Stimulated activated naive CD8-positive, alpha-beta T cell treated with anti-CD3 and anti-CD28 coated beads, Interleukin-15, amount 100 ng/mL, for 72 hours (primary cell): ENCODE measurements at places on chromosomes 6 and 20.

DNA sequence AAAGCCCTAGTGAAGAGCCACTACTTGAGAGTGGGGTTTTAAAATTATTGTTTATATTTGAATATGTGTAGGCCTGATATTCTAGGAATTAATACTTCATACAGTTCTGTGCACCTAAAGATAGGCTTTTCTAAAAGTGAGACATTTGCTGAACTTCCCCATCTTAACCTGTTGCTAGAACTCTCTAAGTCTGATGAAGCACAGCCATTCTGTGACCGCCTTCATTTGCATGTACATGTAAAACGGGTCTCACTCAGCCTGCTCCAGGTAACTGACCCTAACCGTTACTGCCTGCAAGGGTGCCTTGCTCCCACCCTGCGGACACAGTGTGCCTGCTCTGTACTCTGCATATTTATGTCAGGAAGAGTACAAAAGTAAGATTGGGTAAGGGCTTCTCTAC is 44.3 kb upstream of the IRF4 start:
- no peak for DNase-seq

DNA sequence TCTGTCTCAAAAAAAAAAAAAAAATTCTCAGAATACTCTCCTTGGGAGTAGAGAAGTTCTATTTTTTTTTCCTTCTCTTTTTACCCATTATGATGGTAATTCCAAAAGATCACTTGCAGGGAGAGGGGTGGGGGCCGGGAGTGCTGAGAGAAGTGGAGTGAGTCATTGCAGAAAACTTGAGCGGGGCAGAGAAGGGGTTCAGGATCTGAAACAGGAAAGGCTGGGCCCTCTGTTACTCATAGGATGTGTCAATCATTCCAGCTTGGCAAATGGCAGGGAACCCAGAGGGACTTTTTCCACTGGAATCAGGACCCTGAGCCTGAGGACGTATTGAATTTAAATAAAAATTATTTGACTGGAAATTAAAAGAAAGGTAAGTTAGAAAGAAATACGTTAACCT is 111.4 kb upstream of the ARMC2 start:
- DNase-seq = no peak

GRCh38 chr6:48928937-48929336 is 534.1 kb downstream of the MMUT start:
- DNase-seq = no peak

GRCh38 chr6:141482796-141483597 is 649.7 kb upstream of the GJE1 start:
- no peak for DNase-seq

DNA sequence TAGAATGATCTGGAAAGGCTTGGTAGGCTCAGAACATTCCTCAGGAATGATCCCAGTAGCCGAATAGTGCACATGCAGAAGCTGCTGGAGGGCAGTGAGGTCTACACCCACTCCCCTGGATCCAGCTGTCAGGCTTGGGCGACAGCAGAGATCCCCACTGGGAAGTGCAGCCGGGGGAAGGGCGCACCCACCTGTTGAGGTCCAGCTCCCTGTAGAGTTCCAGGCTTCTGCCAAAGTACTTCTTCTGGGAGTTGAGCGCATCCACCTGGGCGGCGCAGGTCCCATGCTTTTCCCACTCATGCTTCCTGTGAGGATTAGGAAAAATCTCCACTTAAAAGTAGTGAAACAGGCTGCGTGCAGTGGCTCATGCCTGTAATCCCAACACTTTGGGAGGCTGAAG is 17.6 kb downstream of the RNASET2 start:
- DNase-seq = no peak

- DNase-seq = peak; percentile 42
These were observed 56.8 kb downstream of the KCNS1 start for GRCh38 chr20:45044084-45044573.

DNA sequence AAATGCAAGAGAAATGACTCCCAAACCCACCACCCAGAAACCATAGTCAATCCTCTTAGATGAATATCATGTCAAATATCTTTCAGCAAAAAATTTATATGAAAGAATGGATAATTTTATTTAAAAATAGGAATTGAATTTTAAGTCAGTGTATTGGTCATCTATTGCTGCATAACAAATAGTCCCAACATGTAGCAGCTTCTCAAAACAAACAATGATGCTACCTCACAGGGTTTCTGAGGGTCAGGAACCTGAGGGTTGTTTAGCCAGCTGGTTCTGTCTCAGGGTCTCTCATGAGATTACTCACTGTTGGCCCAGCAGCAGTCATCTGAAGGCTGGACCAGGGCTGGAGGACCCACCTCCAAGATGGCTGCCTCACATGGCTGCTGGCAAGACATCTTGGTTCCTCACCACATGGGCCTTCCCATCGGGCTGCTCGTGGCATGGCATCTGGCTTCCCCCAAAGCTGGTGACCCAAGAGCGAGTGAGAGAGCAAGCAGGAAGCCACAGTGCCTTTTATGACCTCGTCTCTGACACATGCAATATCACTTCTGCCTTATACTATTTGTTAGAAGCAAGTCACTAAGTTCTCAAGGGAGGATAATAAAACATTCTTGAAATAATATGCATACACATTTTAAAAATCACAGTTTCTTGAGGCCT is 36.3 kb downstream of the BANF2 start:
- DNase-seq = no peak

GRCh38 chr6:170045563-170045960 is 245.3 kb downstream of the DLL1 start:
- no peak for DNase-seq

DNA sequence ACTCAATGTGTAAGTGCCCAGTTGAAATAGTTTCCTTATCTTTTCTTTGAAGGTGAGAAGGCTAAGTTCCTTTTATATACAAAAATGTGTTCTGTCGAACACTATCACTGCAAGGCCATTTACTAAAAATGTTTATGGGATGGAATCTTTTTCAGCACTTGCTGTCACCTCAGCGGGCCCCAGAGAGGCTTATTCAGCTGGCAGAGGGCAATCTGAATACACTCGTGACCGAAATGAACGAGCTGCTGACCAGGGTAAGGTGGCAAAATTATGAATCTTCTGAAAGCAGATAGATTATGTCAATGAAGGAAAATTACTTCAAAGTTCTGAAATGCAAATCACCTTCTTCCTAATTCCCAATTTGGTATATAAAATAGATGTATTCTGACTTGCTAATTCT is 340.2 kb downstream of the ARHGAP18 start:
- DNase-seq = no peak

- DNase-seq = no peak
These were observed 12.8 kb upstream of the DUSP22 start for GRCh38 chr6:279341-280029.

- DNase-seq = no peak
These were observed 474 bp downstream of the TSBP1 start for GRCh38 chr6:32371229-32371628.

GRCh38 chr6:169339731-169340309 is 86.2 kb upstream of the THBS2 start:
- DNase-seq = no peak

DNA sequence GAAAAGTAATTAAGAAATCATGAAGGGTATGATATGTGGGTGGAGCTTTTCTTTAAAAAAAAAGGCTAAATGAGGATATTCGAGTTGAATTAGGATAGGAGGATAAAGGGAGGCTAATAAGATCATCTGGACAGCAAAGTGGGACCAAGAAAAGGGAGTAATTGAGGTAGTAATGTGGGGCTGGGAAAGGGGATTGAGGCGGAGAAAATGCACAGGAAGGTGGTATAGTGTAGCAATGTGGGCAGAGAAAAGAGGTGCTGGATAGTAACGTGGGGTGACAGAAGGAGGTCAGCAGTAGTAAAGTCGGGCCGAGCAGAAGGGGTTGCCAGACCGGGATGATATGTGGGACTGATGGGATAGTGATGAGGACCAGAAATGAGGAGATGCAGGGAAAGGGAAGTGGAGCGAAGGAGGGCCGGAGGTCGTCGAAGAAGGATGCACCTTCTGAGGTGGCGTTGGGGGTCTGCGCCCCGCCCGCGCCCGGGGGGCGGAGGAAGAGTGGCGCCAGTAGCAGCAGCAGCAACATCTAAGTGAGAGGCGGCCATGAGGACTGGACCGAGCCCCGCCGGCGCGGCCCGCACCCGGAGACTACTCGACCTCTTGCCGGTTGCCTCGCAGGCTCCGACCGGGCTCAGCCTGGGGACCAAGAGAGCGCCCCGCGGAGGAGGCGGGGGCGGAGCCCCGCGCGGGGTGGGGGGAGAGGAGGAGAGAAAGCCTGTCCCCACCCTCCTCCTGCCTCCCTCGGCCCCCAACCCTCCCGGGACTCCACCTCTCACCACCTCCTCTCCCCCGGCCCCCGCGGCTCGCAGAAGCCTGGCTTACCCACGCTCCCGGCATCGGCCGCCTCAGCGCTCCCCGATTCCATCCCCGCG is 887 bp downstream of the GABBR1 start:
- peak; percentile 39 for DNase-seq

GRCh38 chr6:27066381-27066780 is 181.1 kb upstream of the PRSS16 start:
- DNase-seq = no peak

- no peak for DNase-seq
These were observed 35.4 kb upstream of the PIM1 start for GRCh38 chr6:37134396-37135191.

- no peak for DNase-seq
These were observed 131.9 kb downstream of the SLC24A3 start for GRCh38 chr20:19344341-19344740.

GRCh38 chr6:37127961-37128862 is 41.7 kb upstream of the PIM1 start:
- DNase-seq = no peak

DNA sequence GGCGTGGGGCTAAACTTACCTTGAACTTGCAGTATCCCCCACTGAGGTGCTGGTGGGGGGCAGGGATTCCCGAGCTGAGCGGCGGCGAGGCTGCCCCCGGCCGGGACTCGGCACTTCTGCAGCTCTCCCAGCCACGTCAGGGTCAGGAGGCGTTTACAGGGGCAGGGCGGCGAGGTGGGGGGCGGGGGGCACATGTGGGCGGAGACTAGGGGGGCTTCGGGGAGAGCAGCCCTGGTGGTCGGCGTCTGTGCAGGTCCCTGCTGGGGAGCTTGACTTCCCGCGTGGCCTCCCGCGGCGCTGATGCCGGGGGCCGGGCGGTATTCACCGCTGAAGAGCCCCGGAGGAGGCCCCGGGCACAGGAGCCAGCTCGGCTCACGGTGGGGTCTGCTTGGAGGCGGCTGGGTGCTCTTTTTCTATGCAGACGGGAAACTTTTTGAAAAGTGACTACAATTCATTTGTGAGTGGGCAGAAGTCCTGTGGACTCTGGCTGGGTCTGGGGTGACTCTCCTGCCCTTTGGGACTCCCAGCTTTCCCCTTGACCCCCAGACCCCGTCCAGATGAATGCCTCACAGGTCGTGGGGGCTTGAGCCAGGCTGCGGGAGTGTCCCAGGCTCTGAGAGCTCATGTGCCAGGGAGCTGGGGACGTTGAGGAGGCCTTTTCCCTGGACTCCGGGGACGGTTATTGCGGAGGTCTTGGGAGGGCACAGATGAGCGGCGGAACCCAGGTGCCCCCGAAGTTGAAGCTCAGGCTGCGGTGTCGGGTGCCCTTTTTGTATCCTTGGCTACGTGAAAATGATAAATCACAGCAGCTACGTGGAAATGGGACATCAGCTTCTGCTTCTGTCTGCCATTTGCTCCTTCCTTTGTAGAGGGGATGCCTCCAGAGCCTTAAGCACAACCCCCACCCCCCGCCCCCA is 75.9 kb upstream of the GATA5 start:
- no peak for DNase-seq

DNA sequence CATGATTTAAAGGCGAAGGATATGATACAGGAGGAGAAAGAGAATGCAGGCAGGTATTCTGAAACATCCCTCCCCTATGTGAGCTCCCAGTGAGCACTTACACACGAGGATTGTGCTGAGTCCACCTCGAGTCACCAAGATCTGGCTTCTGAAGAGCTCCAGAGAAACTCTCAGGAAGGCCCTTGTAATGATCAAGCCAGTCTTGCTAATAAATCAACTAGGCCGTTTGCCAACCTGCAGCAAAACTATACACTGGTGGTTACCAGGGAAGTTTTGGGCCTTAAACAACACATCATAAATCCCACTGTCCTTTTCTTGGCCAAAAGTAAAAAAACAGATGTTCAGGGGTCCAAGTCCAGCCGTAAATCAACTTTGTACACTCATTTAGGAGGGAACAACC is 79.2 kb downstream of the STXBP5 start:
- no peak for DNase-seq

GRCh38 chr6:106286746-106287145 is 38.8 kb downstream of the ATG5 start:
- DNase-seq = no peak

- DNase-seq = no peak
These were observed 129.9 kb downstream of the MRPL14 start for GRCh38 chr6:43997345-43997677.

GRCh38 chr6:85008296-85009009 is 244.1 kb upstream of the TBX18 start:
- no peak for DNase-seq

DNA sequence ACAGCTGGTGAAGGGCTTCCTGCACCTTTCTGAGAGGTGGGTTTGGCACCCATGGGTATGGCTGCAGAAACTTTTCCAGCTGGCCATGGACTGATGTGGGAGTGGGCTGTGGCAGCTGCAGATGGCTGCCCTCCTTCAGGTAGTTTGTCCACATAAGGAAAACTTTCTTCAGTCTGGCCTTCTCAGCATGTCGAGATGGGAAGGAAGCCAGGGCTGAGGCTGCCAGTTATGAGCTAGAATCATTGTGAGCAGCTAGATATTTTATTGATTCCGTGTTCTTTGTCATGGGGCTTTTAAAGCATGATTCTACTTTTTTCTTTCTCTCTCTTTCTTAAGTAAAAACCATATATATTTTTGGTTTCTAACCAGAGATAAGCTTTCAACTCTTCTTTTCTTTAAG is 16.6 kb downstream of the NKX2-4 start:
- DNase-seq = no peak

- no peak for DNase-seq
These were observed 91.0 kb downstream of the FYN start for GRCh38 chr6:111782192-111782809.

DNA sequence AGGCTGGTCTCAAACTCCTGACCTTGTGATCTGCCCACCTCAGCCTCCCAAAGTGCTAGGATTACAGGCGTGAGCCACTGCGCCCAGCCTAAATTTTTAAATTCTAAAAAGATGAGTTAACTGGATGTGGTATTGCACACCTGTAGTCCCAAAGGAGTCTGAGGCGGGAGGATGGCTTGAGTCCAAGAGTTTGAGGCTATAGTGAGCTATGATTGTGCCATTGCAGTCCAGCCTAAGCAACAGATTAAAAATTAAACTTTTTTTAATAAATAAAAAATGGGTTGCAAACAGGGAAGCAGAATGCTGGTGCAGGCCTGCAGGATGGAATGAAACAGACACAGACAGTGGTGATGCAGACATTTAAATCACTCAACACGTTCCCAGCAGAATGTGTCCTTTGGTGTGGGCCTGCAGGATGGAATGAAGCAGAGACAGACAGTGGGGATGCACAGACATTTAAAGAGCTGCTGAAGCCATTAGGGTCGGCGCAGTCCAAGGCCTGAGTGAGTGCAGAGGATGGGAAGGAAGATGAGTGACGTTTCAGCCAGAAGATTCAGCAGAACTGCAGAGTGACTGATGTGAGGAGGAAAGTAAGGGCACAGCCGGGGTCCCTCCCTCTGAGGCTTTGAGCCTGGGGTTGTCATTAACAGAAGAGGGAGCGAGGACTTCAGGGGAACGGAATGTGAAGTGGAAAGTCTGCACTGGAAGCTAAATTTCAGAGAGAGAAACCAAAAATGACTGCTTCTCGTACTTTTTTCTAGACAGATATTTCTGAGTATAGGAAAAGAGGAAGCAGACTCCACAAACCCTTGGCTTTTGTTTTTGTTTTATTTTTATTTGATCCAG is 117.5 kb downstream of the RIN2 start:
- DNase-seq = no peak
